Activated CD4-positive, alpha-beta T cell treated with anti-CD3 and anti-CD28 coated beads, Interleukin-2, amount 50 U/mL, for 4 hours (primary cell): ENCODE measurements at places on chromosomes 1 and 21.

- DNase-seq, result no peak
Observed at GRCh38 chr1:212531796-212532195, 76.8 kb upstream of the ATF3 start.

DNA sequence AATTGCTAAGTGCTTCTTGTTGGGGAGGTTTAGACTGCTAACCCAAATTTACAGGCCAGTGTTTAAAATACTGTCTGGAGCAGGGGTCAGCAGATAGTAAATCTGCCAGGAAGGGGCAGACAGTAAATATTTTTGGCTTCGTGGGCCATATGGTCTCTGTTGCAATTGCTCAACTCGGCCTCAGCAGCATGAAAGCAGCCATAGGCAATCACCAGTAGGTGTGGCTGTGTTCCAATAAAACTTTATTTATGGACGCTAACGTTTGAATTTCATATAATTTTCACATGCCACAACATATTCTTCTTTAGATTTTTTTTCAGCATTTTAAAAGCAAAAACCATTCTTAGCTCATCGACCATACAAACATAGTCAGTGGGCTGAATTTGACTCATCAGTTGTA is 172.7 kb downstream of the BRINP2 start:
- DNase-seq, result no peak

- no peak for DNase-seq
Observed at GRCh38 chr1:6922096-6922931, 137.1 kb downstream of the CAMTA1 start.

- no peak for DNase-seq
Observed at GRCh38 chr1:24657781-24658180, 14.7 kb downstream of the SRRM1 start.

DNA sequence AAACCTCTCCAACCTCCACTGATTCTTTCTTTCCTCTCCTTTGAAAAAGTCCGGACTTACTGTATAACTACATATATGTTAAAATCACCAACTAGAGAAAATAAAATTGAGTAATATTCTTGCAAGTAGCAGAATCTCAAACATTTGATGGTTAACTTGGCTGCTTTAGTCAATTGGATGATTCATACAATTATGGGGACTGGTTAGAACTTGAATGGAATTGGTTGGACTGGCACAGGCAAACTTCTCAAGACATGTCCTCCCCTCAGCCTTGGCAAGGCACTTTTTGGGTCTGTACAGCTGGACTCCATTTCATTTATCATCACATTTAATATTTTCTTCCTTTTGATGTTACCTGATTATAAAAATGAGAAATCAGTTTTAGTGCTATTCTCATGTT is 6.5 kb downstream of the WLS start:
- DNase-seq, result no peak

DNA sequence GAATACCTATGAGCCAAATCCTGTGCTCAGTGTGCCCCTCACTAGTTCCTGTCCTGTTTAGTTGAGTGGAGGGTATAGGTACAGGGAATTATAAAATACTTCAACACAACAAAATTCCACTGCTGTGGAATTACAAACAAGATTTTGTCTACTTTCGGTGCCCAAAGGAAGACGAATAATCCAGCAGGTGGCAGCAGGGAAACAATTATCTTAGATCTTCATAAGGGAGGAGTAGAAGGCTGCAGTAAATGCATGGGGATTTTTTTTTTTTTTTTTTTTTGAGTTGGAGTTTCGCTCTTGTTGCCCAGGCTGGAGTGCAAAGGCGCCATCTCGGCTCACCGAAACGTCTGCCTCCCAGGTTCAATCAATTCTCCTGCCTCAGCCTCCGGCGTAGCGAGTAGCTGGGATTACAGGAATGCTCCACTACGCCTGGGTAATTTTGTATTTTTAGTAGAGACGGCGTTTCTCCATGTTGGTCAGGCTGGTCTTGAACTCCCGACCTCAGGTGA is 2.0 kb upstream of the PIP5K1A start:
- DNase-seq, result peak; percentile 44

DNA sequence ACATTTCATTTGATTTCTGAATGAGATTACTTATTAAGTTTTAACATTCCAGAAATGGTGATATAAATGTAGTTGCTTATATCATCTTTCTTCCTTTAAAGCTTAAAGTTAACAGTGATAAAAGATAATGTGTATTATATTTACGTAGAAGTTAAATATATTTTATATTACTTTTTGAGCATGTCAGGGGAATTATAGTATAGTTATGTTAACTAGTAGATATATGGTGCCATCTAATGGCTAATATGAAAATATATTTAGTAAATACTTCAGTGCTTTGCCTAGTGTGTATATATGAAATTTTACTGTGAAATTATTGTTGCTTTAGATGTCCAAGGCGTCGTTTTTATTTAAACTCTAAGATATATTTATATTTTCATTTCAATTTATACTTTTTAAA is 51.5 kb downstream of the SYT14 start:
- DNase-seq, result no peak

DNA sequence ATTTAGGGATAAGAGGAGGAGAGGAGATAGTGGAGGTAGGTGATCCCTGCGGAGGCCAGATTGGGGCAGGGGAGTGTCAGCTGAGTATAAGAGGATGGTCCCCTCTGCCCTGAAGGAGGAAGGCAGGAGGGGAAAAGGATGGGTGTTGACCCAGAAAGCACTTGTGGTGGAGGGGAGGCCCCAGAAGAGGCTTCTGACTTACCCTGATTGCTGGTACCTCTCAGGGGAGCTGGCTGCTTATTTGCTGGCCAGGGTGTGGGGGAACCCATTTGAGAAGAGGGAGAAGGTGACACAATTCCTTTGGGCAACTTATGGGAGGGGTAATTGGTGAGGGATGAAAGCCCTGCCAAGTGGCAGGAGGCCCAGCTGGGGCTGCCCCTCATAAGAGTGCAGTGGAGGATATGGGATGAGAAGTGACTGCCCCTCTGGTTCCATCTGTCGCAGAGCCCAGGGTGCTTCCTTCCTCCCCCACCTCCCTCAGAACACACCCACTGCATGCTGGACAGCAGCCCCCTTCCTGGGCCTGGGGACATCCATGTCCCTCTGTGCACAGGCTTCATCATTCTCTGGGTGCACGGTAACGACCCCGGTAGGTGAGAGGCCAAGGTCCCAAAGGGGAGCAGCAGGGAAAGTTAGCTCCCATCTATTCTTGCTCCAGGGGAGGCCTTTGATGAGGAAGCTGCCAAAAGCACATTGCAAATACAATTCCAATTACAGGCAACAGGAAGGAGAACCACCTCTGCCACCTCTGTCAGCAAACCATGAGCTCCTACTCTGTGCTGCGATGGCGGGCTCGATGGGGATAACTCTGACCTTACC is 1.4 kb upstream of the PCSK9 start:
- no peak for DNase-seq

- no peak for DNase-seq
Observed at GRCh38 chr1:73635021-73635420, 563.0 kb downstream of the LRRIQ3 start.

DNA sequence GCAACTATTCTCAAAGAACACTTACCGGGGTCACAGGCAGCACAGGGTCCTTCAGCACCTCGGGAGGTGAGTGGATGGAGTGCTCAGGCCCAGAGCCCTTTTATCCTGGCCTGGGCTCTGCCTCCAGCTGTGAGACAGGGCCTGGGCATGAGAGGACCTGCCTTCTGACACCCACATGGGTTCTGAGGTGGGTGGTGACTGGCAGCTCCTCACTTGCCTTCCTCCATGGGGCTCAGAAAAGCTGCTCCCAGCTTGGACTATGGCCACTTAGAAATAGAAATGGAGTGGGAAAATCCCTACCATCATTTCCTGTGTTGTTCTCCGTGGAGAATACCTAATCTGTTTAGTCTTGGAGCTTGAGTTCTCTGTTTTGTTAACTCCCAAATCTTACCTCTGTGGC is at the start of gene LCE1C:
Gene LCE1C (minus strand): TSS at position 76 of the 400 bp plus-strand sequence. CDS start 1,173 bp downstream, outside the sequence.
- DNase-seq, result no peak

GRCh38 chr21:41816583-41817165 is 49.8 kb upstream of the RIPK4 start:
- DNase-seq, result peak; percentile 49

DNA sequence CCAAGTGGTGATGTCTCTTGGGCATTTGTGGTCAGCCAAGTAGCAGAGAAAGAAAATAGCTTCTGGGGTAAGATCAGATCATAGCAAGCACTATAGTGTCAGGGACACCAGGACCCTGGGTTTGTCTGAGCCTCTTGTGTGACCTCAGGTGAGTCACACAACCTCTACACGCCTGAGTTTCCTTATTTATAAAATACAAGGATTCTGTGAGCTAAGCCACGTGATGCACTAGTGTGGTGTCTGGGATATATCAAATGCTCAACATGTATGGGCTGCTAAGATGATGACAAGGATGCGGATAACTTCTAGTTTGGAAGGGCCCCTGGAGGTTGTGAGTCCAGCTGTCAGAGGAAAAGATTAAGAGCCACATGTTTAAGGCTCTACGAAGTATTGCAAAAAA is 24.5 kb upstream of the ZNF436 start:
- DNase-seq, result no peak

GRCh38 chr1:156537027-156537426 is 35.3 kb downstream of the IQGAP3 start:
- no peak for DNase-seq

- DNase-seq, result no peak
Observed at GRCh38 chr1:170262276-170262939, 116.6 kb downstream of the NTMT2 start.

DNA sequence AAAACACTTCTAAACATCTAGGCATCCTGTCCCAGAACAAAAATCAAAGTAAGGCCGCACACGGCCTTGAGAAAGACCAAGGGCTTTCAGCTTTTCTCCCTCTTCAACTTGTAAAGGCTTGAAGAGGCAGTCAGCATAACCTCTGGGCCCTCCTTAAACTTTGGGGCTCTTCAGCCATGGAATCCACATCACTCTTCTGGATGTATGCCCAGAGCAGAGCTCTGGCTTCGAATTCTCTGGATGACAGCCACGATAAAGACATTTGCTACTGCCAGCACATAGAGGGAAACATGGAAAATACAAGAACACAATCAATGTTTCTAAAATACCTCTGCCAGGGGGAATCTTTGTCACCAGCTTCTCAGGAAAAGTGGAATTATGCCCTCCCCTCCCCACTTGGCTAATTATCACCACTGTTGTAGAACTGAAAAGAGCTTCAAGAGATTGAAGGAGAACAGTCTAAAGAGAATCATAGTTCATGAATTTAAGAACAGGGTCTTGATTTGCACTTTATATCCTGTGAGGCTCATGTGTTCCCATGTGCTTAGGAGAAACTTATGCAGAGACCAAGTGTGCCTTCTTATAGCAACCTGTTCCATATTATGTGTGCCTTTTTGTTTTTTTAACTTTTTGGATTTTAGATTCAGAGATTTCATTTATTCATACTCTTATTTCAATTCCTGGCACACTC is 39.0 kb upstream of the DPT start:
- no peak for DNase-seq

GRCh38 chr1:61375082-61375880 is 292.9 kb downstream of the NFIA start:
- no peak for DNase-seq

GRCh38 chr1:234925440-234926263 is 203.0 kb downstream of the TOMM20 start:
- no peak for DNase-seq

- no peak for DNase-seq
Observed at GRCh38 chr1:206535853-206536188, 28.5 kb downstream of the RASSF5 start.

- DNase-seq, result no peak
Observed at GRCh38 chr1:116911188-116911553, 1.5 kb downstream of the PTGFRN start.

DNA sequence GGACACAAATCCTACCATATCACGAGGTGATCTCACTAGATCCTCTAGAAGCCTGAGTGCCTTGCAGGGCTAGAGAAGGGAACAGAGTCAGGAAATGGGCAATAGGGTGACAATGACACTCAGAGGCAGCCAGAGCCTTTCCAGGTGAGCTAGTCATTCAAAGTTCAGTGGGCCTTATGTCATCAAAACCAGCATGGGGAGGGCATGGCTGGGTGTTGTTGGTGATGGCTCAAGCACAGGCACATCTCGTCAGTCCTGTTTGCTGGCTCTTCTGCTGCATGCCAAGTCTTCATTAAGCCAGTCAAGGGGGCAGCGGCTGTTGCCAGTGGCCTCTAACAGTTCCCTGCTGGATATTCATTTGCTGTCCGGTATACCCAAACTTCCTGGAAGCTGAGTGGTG is 99.6 kb upstream of the USP24 start:
- no peak for DNase-seq

GRCh38 chr1:207172321-207172720 is 68.3 kb downstream of the C4BPA start:
- DNase-seq, result no peak

DNA sequence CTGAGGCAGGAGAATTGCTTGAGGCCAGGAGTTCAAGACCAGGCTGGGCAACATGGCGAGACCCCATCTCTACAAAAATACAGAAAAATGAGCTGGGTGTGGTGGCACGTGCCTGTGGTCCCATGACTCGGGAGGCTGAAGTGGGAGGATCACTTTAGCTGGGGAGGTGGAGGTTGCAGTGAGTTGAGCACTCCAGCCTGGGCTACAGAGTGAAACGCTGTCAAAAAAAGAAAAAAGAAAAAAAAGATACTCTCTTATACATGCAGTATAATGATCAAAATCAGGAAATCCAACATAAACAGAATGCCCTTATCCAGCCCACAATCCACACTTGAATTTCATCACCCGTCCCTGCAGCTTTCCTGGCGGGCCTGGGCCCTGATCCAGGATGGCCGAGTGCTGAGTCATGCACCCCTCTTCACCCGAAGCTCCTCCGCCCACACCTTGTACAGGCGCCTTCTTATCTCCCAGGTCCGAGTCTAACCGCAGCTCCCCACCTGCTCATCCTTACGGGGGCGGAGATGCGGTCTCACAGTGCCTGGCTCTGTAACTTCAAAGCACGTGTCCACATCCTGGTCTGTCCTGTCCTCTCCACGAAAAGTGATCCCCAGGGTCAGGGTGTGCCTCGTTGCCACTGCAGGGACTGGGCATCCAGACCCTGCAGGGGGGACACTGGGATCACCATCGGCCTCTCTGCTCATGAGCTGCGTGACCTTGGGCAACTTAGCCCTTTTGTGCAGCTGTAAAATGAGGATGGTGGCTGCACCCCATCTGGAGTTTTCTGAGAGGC is 120.2 kb upstream of the SLC45A1 start:
- no peak for DNase-seq

GRCh38 chr1:65254320-65255034 is 54.9 kb upstream of the DNAJC6 start:
- peak; percentile 79 for DNase-seq
